ENCODE measurements at places on chromosomes 12 and 14. TPM values are rescaled to one million over a fixed set of nuclear protein-coding genes. Genes with fewer than 3 reads are reported as not detected.

GRCh38 chr14:95221531-95221930 is 64.2 kb upstream of the DICER1 start:
- no peak for DNase-seq
- no peaks in the 10 kb centered on the region for H3K27me3 ChIP-seq
- peaks cover 37% of the 10 kb centered on the region for H3K36me3 ChIP-seq
- no peak overlapping the region for H3K4me3 ChIP-seq
- H3K27ac ChIP-seq, result no peak overlapping the region

DNA sequence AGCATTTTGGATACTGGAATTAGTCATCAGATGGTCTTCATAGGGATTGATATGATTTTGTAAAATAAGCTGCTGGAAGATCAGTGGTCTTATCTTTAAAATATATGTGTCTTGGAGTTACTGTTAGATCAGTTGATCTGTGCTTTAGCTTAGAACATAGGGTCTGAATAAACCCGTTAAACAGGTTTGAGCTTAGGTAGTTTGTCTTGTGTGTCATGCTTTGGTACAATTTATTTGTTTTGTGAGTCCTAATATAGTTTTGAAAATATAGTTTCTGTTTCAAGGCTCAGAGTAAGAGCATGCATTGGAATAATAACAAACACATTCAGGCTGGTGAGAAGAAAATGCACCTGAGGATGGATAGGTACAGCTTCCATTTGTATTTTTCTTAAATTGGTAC is 505.0 kb downstream of the SLC16A7 start:
- DNase-seq, result no peak
- no peak overlapping the region for H3K4me3 ChIP-seq
- no peaks in the 10 kb centered on the region for H3K36me3 ChIP-seq
- H3K27ac ChIP-seq, result no peak overlapping the region

LRTM2 gene
- not detected for polyA plus RNA-seq

FOXN4 gene
- not detected for polyA plus RNA-seq

- H3K36me3 ChIP-seq, result peaks cover 19% of the 10 kb centered on the region
- H3K27ac ChIP-seq, result no peak overlapping the region
- H3K4me1 ChIP-seq, result peaks cover 39% of the 10 kb centered on the region
- H3K27me3 ChIP-seq, result no peaks in the 10 kb centered on the region
Observed at GRCh38 chr12:76529226-76529918, 30.2 kb downstream of the OSBPL8 start.

- no peak overlapping the region for H3K4me3 ChIP-seq
- no peaks in the 10 kb centered on the region for H3K36me3 ChIP-seq
- no peak for DNase-seq
- H3K4me1 ChIP-seq, result no peaks in the 10 kb centered on the region
- peaks cover 7% of the 10 kb centered on the region for H3K27me3 ChIP-seq
- no peak overlapping the region for H3K27ac ChIP-seq
Observed at GRCh38 chr12:22802883-22803630, 178.1 kb downstream of the ETNK1 start.

SPX gene
- 0.47 TPM for polyA plus RNA-seq

- peaks cover 25% of the 10 kb centered on the region for H3K27me3 ChIP-seq
- H3K27ac ChIP-seq, result no peak overlapping the region
- no peak for DNase-seq
- H3K36me3 ChIP-seq, result peaks cover 5% of the 10 kb centered on the region
- H3K4me1 ChIP-seq, result no peaks in the 10 kb centered on the region
Observed at GRCh38 chr12:58314610-58315009, 373.2 kb downstream of the ATP23 start.

Measured in naive B cell (primary cell).